ENCODE measurements at places on chromosomes 4 and X. TPM values are rescaled to one million over a fixed set of nuclear protein-coding genes. Genes with fewer than 3 reads are reported as not detected.

GRCh38 chrX:144253356-144253755, 369.5 kb downstream of the UBE2NL start:
- DNase-seq = no peak

DNA sequence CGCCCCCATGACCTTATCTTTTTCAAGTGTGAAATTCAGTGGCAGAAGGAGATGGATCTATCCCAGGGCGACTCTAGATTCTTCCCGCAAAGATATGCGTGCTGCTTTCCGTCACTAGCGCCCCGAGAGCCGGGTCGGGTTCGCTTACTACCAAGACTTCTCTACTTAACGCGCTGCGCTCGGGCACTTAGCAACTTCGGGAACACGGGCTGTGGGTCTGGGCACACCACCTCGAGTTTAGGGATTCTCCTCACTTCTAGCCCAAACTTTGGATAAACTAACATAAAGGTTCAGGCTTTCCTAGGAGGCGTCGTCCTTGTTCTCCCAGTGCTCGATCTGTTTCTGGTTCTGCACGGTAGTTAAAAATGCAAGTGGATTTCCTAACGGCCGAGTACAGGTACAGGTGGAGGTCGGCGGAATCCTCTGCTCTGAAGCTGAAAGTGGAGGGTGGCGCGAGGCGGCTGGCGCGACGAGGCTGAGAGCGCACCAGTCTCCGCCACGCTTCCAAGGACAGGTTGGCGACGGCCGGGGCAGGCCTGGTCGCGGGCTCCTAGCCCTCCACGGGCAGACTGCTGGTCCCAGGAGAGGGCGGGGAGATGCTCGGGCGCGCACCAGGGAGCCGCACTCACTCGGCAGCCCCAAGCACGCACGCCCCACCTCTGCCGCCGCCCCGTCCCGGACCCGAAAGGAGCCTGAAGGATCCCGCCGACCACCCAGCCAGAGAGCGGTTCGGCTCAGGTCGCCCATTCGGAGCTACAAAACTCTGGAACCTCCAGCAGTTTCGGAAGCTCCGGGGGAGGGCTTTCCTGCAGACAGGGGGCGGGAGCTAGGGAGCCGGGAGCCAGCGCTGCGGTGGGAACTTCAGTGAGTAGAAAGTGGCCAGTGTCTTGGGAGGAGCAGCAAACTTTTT, 100.8 kb upstream of the TENM3 start:
- no peak for DNase-seq

DNA sequence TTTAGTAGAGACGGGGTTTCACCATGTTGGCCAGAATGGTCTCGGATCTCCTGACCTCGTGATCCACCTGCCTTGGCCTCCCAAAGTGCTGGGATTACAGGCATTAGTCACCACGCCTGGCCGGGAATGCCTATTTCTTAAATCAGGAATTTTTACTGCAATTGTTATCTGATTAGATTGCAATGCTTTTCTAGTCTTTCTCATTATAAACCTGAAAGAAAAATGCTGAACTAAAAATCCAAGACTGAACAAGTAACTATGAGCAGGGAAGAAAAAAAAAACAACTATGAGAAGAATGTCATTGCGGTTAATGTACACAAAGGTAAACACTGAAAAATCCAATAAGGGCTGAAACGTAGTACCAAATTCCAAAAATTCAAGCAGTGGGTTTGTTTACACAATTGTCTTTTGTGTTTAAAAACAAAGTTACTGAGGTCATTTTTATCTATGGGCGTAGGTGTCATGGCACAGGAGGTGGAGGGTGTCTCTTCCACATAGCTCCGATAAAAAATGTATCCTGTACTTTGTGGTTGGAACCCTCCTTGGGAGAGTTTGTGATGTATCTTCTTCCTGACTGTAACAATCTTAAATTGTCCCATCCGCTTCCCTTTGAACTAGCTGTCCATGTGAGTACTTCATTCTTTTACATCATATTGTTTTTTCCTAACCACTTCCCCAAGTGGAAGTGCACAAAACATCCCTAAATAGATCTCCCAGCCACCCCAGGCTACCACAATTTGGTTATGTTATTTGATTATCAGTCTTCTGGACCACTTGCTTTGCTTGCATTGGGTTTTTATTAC, 11.1 kb upstream of the TMEM156 start:
- no peak for DNase-seq

GRCh38 chrX:28599957-28600356, 12.7 kb downstream of the IL1RAPL1 start:
- no peak for DNase-seq

The MAPK10 gene
- total RNA-seq = 178 TPM

The WAS gene
- 4.8 TPM for total RNA-seq

Data from ureter (tissue), 1 donor.